ENCODE measurements at places on chromosomes 11 and 22.
A peak's percentile ranks its signal among the peaks of the same experiment; 100 is the strongest.

DNA sequence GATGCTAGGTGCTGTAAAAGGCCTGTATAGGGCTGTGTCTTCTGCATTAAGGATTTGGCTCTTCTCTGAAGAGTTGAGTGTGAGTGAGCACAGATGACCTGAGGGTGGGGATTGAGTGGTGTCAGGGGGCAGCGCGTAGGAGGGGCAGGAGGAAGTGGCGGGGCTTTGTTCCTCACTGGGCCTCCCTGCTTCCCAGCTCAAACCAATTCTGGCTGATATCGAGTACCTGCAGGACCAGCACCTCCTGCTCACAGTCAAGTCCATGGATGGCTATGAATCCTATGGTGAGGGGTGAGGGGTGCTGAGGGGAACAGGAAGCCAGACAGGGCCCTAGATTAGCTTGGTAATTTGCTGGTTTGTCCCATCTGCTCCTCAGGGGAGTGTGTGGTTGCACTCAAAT, 9.1 kb downstream of the PHOX2A start:
- DNase-seq = no peak

- peak; percentile 69 for DNase-seq
These were observed 29.6 kb downstream of the TRIM29 start for GRCh38 chr11:120108154-120108784.

GRCh38 chr11:74650498-74650897, 58.1 kb downstream of the POLD3 start:
- no peak for DNase-seq

DNA sequence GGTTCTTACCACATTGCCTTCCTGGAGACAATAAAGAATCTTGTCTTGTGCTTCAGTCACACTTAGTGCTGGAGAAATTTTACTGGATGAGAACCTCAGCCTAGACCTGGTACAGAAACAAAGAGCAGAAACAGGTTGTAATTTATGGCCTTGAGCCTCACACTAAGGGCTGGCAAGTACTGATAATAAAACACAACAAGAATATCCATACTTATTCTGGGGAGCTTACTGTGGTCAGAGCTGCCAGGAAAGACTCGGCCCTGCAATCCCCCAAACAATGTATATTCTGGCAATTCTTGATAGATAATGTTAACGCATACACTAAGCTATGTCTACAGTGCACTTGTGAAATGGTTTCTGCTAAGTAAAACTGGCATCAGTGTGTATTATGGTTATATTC, 9.7 kb downstream of the SNX19 start:
- DNase-seq = no peak

DNA sequence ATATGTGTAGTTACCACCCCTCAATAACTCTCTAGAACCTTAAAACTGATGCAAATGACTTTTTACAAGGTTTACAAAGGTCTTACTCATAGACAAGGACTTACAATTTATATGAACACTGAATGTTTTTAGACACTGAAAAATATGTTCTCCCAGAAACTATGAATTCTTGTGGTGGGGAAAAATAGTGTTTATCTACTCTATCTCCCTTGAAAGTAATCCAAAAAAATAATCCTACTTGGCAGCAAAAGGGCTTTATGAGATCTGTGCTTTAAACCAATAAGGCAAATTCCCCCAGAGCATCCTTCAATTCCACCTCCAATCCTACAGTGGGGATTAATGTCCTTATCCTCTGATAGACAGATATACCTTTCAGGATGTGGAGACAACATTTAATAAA, 1984.1 kb upstream of the RAG2 start:
- no peak for DNase-seq

DNA sequence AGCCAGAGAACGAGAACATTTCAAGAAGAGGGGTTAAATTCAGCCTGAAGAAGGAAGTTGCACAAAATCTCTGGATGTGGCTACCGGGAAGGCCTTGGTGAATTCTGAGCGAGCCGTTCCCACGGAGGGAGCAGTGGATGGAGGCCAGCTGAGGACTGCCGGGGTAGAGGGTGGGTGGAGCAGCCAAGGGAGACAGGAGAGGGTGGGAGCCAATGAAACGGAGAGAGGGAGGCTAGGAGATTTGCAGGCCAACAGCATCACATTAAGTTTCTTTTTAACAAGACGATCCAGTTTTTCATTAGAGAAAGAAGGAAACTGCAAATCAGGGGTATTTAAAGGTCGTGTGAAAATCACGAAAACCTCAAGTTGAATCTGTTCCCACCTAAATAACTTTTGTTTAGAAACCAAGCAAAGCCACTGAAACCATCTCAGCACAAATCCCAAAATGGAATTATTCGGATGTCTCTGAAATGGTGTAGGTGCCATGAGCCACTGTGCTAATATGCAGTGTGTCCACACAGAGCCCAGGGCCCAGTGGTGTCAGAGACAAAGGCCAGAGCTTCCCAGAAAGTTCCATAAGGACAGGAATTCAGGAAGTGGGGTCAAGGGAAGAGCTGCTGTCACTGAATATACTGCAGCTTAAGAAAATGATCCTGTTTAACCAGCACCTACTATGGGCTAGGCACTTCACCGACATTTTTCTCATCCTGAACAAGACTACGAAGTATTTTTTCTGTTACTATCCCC, 59.7 kb upstream of the SLC35C1 start:
- peak; percentile 19 for DNase-seq

GRCh38 chr11:107785401-107785800, 73.2 kb downstream of the SLC35F2 start:
- DNase-seq = no peak

DNA sequence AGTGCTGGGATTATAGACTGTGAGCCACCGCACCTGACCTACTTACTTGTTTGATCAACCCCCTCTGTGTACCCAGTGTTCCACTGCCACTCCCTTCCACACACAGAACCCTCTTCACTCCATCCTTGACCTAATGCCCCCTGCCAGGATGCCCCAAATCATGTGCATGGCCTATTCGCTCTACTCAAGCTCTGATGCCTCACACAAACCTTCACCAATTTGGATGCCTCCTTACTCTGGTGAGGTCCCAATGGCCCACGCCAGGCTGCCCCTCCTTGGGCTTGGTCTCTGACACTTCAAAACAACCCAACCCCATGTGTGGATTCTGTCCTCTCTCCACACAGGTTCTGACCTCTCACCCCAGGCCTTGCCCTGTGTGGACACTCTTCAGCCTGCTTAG, 9.4 kb upstream of the PSMC3 start:
- DNase-seq = no peak

GRCh38 chr11:69211920-69212797, 56.4 kb downstream of the SMIM38 start:
- peak; percentile 24 for DNase-seq

DNA sequence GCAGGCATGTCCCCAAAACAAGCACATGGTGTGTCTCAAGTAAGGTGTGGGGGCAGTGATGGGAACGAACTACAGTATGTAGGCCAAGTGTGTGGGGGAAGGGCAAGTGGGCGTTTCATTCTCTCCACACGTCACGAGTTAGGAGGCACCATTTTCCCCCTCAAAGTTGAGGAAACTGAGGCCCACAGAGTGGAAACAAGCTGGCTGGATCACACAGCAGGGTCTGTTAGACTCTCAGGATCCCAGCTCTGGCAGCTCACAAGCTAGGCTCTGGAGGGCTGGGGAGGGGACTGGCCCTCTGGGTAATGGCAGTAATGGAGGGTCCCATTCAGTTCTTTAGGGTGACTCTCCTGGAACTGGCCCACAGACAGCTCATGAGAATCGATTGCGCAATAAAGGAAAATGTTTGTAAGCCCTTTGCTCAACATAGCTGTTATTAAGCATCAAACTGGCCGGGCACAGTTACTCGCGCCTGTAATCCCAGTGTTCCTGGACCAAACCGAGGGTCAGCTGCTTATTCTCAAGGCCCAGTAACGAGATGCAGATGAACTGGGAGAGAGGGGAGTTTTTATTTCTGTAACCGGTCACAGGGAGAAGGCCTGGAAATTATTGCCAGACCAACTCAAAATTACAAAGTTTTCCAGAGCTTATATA, 24.1 kb upstream of the TUB start:
- no peak for DNase-seq

GRCh38 chr11:122737951-122738693, 82.6 kb downstream of the UBASH3B start:
- DNase-seq = no peak

- DNase-seq = no peak
These were observed 12.8 kb downstream of the MRPL17 start for GRCh38 chr11:6670202-6670830.

DNA sequence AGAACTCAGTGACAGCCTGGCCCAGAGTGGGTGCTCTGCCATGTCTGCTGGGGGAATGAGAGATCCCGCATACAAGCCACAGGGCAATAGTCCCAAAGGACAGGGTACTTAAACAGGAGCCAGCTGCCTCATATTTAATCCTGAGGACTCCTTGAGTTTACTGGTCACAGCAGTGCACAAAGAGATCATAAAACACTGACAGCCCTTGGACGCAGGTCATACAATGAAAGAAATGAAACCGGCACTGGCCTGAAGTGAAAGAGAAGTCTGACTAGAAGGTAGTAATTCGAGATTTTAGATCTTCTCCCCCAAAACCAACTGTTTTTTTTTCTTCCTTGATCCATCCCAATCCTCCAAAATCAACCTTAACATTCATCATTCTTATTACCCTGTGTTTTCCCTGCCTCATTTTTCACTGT, 299.8 kb upstream of the SYN3 start:
- DNase-seq = no peak

DNA sequence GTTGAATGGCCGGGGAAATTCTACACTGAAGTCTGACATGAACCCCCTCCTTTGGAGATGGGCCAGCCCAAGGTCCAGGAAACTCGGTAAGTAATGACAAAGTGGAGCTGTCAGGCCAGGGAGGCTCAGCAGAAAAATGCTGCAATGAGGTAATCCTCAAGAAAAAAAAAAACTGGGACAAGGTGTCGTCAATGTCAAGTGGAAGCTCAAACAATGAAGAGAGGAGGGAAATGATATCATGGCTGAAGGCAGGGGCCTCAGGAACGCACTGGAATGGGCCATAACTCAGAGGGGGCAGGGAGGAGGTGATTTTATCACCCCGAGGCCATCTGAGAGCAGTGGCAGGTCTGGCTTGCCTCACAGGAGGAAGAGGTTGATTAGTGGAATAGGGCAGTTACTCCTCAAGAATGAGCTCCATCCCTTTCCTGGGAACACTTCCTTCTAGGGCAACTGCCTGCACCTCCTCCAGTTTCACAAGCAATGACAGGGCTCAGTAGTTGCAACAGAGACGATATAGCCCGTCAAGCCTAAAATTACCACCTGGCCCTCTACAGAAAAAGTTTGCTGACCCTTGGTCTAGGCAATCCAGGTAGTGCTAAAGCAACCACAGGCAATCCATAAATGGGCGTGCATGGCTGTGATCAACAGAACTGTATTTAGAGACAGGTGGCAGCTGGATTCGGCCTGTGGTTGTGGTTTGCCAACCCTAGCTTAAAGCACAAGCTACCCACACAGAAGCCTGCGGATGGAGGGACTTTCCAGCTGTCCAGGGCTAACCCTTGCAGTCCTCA, 65.2 kb downstream of the FBXO7 start:
- DNase-seq = no peak

- DNase-seq = no peak
These were observed 46.2 kb downstream of the SHANK2 start for GRCh38 chr11:71206186-71206585.

GRCh38 chr11:43547889-43548381, 132.6 kb upstream of the HSD17B12 start:
- DNase-seq = no peak

GRCh38 chr11:81345609-81346008, 1388.1 kb downstream of the FAM181B start:
- DNase-seq = no peak

DNA sequence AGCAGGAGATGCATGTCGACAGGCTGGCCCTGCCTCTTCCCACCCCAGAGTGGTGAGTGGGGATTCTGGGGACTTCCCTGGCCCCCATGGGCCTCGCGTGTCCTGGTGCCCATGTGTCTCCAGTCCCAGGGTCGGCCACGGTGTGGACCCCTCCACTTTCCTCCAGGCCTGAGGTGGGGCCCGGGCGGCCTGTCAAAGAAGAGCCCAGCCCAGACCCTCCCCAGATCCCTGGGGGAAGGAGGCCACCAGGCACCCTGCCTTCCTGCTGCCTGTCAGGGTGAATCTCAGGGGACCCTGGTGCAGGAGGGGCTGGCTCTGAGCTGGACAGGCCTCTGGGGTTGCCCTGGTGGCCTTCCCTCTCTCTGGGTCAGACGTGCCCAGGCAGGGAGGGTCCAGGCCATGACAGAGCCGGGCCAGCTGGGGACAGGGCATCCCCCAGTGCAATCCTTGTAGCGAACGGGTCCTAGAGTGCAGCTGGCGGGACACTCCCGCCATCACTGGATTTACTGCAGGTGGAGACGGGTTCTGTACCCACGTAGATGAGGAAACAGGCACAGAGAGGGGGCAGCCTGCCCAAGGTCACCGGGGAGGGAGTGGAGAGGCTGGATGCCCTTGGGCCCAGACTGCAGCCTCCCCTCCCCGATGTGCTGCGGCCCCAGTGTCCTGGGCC, 13.5 kb upstream of the MUC6 start:
- no peak for DNase-seq

- peak; percentile 51 for DNase-seq
These were observed 22.0 kb upstream of the IRAG1 start for GRCh38 chr11:10715571-10715970.

DNA sequence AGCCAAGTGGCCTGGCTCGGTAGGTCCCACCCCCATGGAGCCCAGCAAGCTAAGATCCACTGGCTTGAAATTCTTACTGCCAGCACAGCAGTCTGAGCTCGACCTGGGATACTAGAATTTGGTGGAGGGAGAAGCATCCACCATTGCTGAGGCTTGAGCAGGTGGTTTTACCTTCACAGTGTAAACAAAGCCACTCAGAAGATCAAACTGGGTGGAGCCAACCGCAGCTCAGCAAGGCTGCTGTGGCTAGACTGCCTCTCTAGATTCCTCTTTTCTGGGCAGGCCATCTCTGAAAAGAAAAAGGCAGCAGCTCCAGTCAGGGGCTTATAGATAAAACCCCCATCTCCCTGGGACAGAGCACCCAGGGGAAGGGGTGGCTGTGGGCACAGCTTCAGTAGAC, 22.3 kb upstream of the OR5B21 start:
- no peak for DNase-seq

GRCh38 chr11:1335264-1335810, 25.9 kb upstream of the TOLLIP start:
- DNase-seq = no peak

DNA sequence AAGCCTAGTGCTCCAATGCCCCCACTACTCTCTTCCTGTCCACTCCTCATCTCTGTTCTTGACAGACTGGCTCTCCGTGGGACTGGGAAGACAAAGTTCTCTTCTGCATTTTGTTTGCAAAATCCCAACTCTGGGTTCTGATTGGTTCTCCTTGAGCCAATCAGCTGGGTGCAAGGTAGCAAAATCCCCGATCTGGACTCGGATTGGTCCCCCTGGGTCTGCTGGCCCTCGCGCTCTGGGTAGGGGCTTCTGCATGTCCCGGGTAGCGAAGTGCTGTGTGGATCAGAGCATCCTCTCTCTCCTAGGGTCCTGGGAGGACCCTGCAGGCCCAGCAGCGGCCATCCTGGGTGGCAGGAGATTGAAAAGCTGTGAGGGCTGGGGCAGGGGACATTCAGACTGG, 22.3 kb upstream of the A4GALT start:
- DNase-seq = no peak

DNA sequence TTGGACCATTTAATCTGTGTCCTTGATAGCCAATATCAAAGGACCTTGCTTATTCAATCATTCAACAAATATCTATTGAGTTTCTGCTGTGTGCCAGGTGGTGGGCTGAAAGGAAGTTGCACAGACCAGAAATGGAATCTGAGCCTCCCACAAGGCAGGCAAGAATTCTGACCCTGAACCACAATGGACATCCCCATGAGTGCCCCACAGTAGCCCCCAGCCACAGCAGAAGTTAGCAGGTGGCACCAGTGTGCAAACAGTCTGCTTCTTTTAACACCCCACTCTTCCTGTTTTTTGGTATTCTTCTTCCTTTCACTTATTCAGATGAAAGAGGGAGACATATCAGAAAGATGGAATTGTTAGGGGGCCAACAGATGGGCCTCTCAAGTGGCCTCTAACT, 12.2 kb upstream of the SERPING1 start:
- DNase-seq = no peak

All from hypothalamus (tissue), 51 donors.